ENCODE measurements at places on chromosomes 11 and 22.

DNA sequence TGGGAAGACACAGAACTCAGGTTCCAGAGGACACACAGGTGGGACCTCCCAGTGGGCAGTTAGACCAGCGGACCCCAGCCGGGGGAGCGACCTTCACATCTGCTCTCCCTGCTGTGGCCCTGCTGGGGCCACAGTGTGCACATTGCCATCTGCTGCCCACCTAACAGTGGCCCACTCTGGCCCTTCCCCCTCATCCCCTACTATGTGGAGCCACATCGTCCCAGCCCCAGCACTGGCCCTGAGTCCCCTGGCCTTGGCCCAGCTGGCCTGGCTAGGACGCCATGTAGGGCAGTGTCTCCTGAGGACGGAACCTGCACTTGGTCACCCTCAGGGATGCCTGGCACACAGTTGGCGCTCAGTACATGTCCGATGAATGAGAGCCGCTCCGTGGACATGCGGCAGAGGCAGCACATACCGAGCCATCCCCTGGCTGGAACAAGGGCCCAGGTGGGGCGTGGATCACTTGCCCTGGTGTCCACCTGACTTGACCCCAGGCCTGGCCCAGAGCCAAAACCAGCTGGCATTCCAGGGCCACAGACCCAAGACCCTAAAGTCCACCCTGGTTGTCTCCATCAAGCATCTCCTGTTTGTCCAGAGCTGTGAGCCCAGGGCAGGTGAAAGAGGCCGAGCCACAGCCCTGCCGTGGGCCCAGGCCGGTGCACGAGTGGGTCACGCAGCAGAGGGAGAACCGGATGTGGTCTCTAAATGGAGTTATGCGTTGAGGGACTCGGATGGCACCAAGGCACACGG is 93.1 kb upstream of the FGF3 start:
- no peak for DNase-seq

DNA sequence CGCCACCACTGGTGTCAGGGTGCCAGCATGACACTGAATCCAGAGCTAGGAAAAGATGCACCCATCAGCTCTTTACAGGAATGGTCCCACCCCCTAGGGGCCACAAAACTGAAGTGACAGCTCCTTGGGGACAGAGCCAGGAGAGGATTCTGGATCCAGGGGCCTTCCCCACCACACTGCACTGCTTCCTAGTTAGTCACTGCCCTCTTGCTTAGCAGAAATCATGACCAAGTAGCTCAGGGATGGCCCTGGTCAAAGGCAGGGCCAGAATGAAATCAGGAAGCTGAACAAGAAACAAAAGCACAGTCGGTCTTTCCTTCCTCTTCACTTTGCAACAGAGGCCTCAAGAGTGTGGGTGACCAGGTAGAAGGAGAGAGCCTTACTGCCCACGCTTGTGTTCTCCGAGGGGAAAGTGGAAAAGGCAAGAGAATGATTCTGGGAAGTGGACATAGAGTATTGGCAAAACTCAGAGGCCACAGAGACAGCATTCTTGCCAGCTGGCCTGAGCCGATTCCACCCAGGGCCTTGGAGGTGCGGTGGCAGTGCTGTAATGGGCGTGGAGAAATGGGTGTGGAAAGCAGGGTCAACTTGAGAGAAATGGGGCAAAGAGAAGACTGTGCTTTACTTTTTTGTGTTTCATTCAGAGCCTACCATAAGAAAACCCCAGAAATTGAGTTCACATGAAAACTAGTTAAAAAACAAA is 39.8 kb downstream of the KCNJ1 start:
- no peak for DNase-seq

- no peak for DNase-seq
Observed at GRCh38 chr11:32034149-32034548, 56.7 kb upstream of the RCN1 start.

GRCh38 chr11:87866951-87867350 is 308.3 kb downstream of the RAB38 start:
- peak; percentile 23 for DNase-seq

DNA sequence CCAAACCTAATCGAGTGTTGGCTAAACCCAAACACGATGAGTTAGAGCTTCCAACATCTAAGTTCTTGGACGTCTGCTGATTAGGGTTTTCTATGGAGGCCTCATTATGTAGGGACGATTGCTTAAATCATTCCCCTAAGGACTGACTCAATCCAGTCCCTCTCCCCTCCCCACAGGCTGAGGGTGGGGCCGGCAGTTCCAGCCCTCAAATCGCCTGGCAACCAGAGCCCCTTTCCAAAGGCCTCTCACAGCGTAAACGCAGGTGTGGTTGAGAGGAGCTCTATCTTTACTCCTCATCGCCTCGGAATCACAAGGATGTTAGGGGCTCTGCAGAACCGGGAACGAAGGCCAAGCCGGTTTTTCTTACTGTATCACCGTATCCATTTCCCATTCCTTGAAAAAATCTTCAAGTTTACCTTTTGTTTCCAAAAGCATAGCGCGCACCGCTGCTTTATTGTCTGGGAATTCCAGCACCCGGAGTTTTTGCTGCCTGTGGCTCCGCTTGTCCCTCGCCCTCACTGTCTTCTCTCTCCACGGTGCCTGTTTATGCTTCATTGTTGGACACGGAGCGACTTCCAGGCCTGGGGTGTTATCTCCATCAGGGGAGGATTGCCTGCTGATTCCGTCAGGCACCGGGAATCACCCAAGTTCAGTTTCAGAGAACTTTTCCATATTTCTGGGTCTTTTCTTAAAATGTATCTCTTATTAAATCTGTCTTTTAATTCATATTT is 13.8 kb upstream of the IFITM3 start:
- DNase-seq = no peak

- DNase-seq = no peak
Observed at GRCh38 chr11:133573081-133573480, 40.8 kb upstream of the OPCML start.

- no peak for DNase-seq
Observed at GRCh38 chr11:73579641-73580434, 18.1 kb downstream of the FAM168A start.

DNA sequence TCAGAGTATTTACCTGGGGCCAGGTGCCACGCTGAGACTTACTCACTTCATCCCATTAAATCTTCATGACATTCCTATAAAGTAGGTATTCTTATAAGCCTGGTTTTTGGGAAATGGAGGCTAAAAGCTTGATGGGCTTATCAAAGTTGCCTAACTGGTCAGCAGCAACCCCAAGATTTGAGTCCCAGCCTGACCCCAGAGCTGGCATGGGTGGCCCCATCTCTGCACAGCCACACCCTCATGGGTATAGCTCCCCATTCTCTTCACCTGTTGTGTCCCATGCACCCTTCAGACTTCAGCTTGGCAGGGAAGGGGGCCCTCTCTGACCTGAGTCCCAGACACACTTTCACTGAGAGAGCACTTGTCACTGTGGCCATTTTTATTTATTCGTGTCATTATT is 37.4 kb upstream of the TP53I11 start:
- no peak for DNase-seq

GRCh38 chr11:794766-795633 is 3.1 kb downstream of the SLC25A22 start:
- DNase-seq = peak; percentile 14

GRCh38 chr11:100949443-100949842 is 180.2 kb downstream of the PGR start:
- DNase-seq = no peak

DNA sequence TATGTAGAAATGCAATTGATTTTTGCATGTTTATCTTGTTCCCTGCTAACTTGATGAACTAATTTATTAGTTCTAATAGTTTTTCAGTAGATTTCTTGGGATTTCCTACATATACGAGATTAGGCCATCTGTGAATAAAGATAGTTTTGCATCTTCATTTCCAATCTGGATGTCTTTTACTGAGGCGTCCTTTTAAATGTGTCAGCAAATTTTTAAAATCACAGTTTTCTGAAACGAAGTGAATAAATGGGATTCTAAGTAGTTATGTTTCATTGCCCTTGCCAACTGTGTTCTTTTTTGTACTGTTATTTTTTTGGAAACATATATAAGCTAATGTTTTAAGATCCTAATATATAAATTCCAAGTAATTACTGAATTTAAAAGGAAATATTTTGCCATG is 50.0 kb downstream of the CYP2R1 start:
- DNase-seq = no peak

DNA sequence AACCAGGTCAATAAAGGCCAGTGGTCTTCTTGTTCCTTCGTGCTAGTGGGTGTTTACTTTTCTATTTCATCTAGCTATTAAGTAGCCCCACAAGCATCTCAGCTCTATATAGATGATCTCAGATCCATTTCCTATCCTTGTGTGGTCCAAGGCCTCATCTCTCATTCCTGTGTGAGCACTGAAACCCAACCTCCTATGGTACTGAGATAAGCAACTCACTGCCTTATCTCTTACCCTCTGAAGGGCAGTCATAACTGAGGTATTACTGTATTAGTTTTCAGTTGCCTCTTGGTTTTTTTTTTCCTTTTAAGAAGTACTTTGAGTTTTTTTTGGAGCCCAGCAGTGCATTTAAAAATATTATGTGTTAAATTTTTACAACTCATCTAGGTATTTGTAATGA is 28.3 kb downstream of the ACER3 start:
- DNase-seq = no peak

GRCh38 chr11:8363921-8364320 is 100.2 kb upstream of the LMO1 start:
- DNase-seq = no peak

GRCh38 chr11:64235437-64236161 is 1.2 kb downstream of the VEGFB start:
- no peak for DNase-seq
